ENCODE measurements at places on chromosomes 5 and 9.

DNA sequence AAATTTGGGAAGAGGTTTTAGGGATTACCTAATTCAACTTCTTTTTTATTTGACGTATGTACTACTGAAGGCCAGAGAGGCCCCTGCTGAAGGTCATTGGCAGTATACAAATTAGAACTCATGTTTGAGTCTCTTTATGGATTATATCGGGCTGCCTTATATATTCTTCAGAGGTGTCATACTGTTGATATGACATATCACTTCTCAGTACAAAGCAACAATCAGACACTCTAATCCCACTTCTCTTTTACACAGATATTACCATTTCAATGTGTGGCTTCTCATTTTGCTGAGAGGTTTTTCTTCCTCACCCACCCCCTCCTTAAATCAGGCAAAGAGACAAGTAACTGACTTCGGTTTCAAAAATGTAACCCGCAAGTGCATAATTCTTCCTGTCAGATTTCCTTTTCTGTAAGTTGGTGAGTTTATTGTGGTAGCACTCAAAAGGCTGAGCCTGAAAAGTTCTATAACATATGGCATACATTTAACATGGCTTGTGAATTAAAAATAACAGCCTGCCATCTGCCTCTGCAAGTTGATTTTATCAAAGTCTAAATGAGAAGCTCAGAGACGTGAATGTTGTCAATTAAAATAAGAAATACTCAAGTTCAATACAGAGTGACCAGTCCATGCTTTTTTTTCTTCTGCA, 163.6 kb upstream of the RORB start:
- no peak overlapping the region for H3K27ac ChIP-seq
- DNase-seq: no peak
- H3K36me3 ChIP-seq: no peaks in the 10 kb centered on the region
- H3K27me3 ChIP-seq: no peaks in the 10 kb centered on the region
- peaks cover 6% of the 10 kb centered on the region for H3K4me1 ChIP-seq

- peaks cover 10% of the 10 kb centered on the region for H3K36me3 ChIP-seq
- H3K27me3 ChIP-seq: peaks cover 5% of the 10 kb centered on the region
Observed at GRCh38 chr5:58457050-58457449, 2.8 kb downstream of the PLK2 start.

- H3K27me3 ChIP-seq: peaks cover 7% of the 10 kb centered on the region
- peaks cover 36% of the 10 kb centered on the region for H3K4me1 ChIP-seq
- no peaks in the 10 kb centered on the region for H3K36me3 ChIP-seq
- H3K27ac ChIP-seq: no peak overlapping the region
- DNase-seq: peak; percentile 20
Observed at GRCh38 chr5:150672237-150672883, 11.3 kb downstream of the MYOZ3 start.

DNA sequence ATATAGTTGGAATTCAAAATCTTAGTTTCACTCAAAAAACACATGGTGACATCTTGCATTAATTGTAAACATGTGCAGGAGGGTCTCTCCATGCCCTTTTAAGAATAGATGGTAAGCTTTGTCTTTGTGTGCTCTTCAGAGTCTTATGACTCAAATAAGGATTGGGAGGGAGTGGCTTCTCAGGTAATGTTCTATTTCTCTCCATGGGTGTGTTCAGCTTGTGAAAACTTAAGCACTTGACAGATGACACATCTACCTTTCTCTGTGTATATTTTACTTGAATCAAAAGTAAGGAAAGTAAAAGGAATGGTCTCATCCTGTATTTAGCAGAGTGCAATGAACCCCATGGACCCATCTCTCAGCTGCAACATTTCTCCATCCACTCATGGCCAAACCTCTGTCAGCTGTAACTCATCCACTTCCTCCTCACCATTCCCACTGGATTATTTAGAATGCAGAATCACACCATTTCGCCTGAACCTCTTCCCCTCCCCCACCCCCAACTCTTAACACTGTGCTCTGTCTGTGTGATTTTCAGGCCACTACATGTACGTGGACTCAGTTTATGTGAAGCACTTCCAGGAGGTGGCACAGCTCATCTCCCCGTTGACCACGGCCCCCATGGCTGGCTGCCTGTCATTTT, 82.1 kb downstream of the MAMDC2 start:
- H3K27ac ChIP-seq: no peak overlapping the region
- no peak overlapping the region for H3K4me3 ChIP-seq
- no peak for DNase-seq
- H3K27me3 ChIP-seq: no peaks in the 10 kb centered on the region

- no peaks in the 10 kb centered on the region for H3K4me1 ChIP-seq
- no peak overlapping the region for H3K4me3 ChIP-seq
- H3K27me3 ChIP-seq: no peaks in the 10 kb centered on the region
- DNase-seq: no peak
- H3K27ac ChIP-seq: no peak overlapping the region
Observed at GRCh38 chr9:109535365-109535764, 37.3 kb upstream of the PTPN3 start.

GRCh38 chr5:154234551-154234950, 44.0 kb downstream of the GALNT10 start:
- no peaks in the 10 kb centered on the region for H3K36me3 ChIP-seq
- no peaks in the 10 kb centered on the region for H3K27me3 ChIP-seq
- no peak overlapping the region for H3K27ac ChIP-seq
- no peak overlapping the region for H3K4me3 ChIP-seq

DNA sequence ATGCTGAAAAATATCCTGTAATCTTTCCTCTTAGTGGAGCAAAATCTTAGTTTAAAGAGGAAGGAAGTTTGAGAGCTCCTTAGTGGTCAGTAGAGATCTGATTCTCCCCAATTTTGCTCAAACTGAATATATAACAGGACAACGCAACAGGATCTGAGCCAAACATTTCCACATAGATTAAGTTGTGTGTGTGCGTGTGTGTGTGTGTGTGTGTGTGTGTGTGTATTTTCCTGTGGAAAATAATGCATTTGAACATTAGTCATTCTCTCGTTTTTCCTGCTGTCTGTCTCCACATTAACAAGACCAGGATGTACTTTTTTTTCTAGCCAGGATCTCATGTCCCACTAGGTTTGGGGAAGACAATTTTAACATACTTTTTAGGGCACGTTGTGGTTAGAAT, 312.1 kb upstream of the CDH18 start:
- H3K4me1 ChIP-seq: no peaks in the 10 kb centered on the region
- no peaks in the 10 kb centered on the region for H3K36me3 ChIP-seq
- H3K4me3 ChIP-seq: no peak overlapping the region
- H3K27ac ChIP-seq: no peak overlapping the region
- no peak for DNase-seq
- H3K27me3 ChIP-seq: no peaks in the 10 kb centered on the region

GRCh38 chr9:130215341-130216119, 43.3 kb downstream of the NCS1 start:
- no peaks in the 10 kb centered on the region for H3K27me3 ChIP-seq
- H3K4me3 ChIP-seq: no peak overlapping the region
- H3K36me3 ChIP-seq: no peaks in the 10 kb centered on the region

- no peak overlapping the region for H3K27ac ChIP-seq
- DNase-seq: no peak
- no peaks in the 10 kb centered on the region for H3K4me1 ChIP-seq
- no peaks in the 10 kb centered on the region for H3K36me3 ChIP-seq
Observed at GRCh38 chr5:12902611-12903010, 998.4 kb upstream of the CTNND2 start.

DNA sequence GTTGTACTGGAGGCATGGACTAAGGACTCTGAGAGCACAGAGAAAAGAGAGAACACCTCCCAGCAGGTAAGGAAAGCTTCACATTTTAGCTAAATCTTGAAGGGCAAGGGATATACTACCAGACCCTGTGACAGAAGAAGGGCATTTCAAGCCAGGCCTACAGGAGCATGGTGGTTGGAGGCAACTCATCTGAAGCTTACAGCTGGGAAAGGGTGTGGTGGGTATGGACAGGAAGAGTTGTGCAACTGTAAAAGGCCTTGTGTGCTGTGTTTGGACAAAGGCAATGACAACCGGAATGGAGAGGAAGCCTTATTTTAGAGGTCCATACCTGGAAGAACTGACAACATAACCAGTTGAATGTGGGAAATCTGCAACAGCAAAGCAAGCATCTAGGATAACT, 31.2 kb downstream of the NIPSNAP3B start:
- H3K27ac ChIP-seq: peak overlapping the region; percentile 74
- peak; percentile 44 for DNase-seq
- peaks cover 92% of the 10 kb centered on the region for H3K36me3 ChIP-seq
- peaks cover 14% of the 10 kb centered on the region for H3K4me1 ChIP-seq
- no peak overlapping the region for H3K4me3 ChIP-seq

DNA sequence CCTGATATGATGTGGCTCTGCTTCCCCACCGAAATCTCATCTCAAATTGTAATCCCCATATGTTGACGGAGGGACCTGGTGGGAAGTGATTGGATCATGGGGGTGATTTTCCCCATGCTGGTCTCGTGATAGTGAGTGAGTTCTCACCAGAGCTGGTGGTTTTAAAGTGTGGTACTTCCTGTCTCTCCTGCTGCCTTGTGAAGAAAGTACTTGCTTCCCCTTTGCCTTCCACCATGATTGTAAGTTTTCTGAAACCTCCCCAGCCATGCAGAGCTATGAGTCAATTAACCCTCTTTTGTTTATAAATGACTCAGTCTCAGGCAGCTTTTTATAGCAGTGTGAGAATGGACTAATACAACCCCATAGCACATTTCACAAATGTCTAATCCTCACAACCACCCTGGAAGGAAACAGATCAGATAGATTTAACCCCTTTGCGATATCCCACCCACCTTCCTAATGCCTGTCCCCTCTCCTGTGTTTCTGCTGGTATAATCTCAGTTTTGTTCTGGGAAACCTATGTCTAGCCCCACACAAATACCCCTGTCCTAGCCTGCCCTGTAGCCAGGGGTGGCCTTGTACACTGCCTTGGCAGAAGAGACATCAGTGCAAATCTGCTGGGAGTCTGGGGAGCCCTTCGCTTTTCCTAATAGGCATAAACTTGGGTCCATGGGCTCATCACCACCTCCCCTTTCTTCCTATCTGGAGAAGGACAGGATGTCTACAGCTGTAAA, 157.0 kb upstream of the RAI14 start:
- peak overlapping the region; percentile 98 for H3K27ac ChIP-seq
- H3K27me3 ChIP-seq: no peaks in the 10 kb centered on the region
- H3K4me1 ChIP-seq: peaks cover 50% of the 10 kb centered on the region
- no peaks in the 10 kb centered on the region for H3K36me3 ChIP-seq
- peak; percentile 88 for DNase-seq
- no peak overlapping the region for H3K4me3 ChIP-seq

- no peaks in the 10 kb centered on the region for H3K27me3 ChIP-seq
- no peaks in the 10 kb centered on the region for H3K4me1 ChIP-seq
- no peak overlapping the region for H3K4me3 ChIP-seq
- no peak overlapping the region for H3K27ac ChIP-seq
Observed at GRCh38 chr9:73869264-73869663, 627.9 kb upstream of the RORB start.

GRCh38 chr9:120982836-120983235, 56.2 kb upstream of the TRAF1 start:
- no peaks in the 10 kb centered on the region for H3K36me3 ChIP-seq
- DNase-seq: no peak
- H3K4me1 ChIP-seq: no peaks in the 10 kb centered on the region
- H3K4me3 ChIP-seq: no peak overlapping the region
- H3K27me3 ChIP-seq: no peaks in the 10 kb centered on the region

GRCh38 chr5:99929067-99929805, 605.9 kb upstream of the FAM174A start:
- H3K27ac ChIP-seq: no peak overlapping the region
- H3K27me3 ChIP-seq: no peaks in the 10 kb centered on the region
- H3K36me3 ChIP-seq: no peaks in the 10 kb centered on the region
- no peaks in the 10 kb centered on the region for H3K4me1 ChIP-seq

- DNase-seq: no peak
- H3K4me3 ChIP-seq: no peak overlapping the region
- no peaks in the 10 kb centered on the region for H3K4me1 ChIP-seq
- H3K27me3 ChIP-seq: no peaks in the 10 kb centered on the region
- H3K36me3 ChIP-seq: peaks cover 7% of the 10 kb centered on the region
Observed at GRCh38 chr5:108367679-108368334, 14.1 kb downstream of the FBXL17 start.

- no peaks in the 10 kb centered on the region for H3K36me3 ChIP-seq
- no peaks in the 10 kb centered on the region for H3K27me3 ChIP-seq
- no peaks in the 10 kb centered on the region for H3K4me1 ChIP-seq
- H3K4me3 ChIP-seq: no peak overlapping the region
Observed at GRCh38 chr5:19369048-19369447, 619.0 kb downstream of the CDH18 start.

GRCh38 chr5:61450493-61451279, 118.6 kb downstream of the ZSWIM6 start:
- DNase-seq: no peak
- no peaks in the 10 kb centered on the region for H3K27me3 ChIP-seq
- H3K4me3 ChIP-seq: no peak overlapping the region
- H3K27ac ChIP-seq: no peak overlapping the region
- H3K36me3 ChIP-seq: no peaks in the 10 kb centered on the region

GRCh38 chr9:131667576-131667975, 72.3 kb downstream of the RAPGEF1 start:
- no peaks in the 10 kb centered on the region for H3K36me3 ChIP-seq
- H3K4me3 ChIP-seq: no peak overlapping the region
- H3K27ac ChIP-seq: no peak overlapping the region

DNA sequence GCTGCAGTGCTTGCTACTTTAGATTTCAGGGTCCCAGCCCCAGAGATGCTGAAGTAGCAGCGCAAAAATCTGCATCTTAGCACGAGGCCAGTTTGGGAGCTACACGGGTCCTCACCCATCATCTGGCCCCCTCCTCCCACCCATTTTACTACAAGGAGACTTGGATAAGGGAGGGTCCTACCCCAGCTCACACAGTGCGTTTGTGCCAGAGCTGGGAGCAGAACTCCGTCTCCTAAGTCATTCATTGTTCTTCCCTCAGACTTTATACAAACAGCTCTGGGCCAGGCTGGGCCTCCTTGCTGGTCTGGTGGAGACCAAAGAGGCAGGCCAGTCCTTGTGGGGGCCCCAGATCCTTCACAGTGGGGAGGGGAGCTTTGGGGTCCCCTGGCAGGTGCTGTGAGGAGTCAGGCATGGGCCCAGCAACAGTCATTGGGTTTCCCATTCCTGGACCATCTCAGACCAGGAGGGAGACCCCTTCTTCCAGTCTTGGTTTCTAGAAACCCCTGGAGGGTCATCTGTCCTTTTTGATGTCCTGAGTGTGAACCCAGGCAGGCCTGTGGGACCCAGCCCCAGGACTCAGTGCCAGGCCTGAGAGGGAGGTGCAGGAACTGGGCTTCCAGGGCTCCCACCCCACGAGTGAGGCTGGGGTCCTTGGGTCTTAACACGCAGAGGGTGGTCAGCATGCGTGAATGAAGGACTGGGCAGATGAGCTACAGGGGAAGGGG, 2.3 kb upstream of the IL17B start:
- no peak overlapping the region for H3K27ac ChIP-seq
- H3K4me3 ChIP-seq: no peak overlapping the region
- H3K4me1 ChIP-seq: no peaks in the 10 kb centered on the region
- H3K27me3 ChIP-seq: no peaks in the 10 kb centered on the region

- peaks cover 8% of the 10 kb centered on the region for H3K36me3 ChIP-seq
- no peaks in the 10 kb centered on the region for H3K27me3 ChIP-seq
- DNase-seq: no peak
- H3K4me1 ChIP-seq: no peaks in the 10 kb centered on the region
Observed at GRCh38 chr9:4837261-4838188, 44.8 kb downstream of the RCL1 start.

- H3K27me3 ChIP-seq: no peaks in the 10 kb centered on the region
- no peak for DNase-seq
- no peak overlapping the region for H3K4me3 ChIP-seq
- H3K27ac ChIP-seq: no peak overlapping the region
- H3K36me3 ChIP-seq: no peaks in the 10 kb centered on the region
Observed at GRCh38 chr9:3916411-3916810, 383.5 kb downstream of the GLIS3 start.

Data from CD14-positive monocyte (primary cell).